Suppressor macrophage treated with lipopolysaccharide for 4 hours (primary cell): ENCODE measurements at places on chromosomes 3 and 15.

DNA sequence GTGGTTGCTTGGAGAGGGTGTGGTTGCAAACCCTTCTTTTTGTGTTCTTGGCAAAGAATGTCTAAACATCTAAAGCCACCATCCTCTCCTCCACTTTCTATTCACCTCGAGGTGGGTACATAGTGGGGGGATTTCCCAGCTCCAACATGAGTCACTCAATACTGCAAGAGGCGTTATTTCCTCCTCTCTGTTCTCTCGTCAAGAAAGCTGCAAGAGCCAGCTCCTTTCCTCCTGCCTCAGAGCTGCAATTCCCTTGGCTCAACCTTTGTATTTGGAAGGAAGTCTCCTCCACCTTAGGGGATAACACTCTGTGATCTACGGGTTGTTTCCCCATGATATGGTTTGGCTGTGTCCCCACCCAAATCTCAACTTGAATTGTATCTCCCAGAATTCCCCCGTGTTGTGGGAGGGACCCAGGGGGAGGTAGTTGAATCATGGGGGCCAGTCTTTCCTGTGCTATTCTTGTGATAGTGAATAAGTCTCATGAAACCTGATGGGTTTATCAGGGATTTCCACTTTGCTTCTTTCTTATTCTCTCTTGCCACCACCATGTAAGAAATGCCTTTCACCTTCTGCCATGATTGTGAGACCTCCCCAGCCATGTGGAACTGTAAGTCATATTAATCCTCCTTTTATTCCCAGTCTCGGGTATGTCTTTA is 138.4 kb downstream of the PLCL2 start:
- peak; percentile 78 for DNase-seq

DNA sequence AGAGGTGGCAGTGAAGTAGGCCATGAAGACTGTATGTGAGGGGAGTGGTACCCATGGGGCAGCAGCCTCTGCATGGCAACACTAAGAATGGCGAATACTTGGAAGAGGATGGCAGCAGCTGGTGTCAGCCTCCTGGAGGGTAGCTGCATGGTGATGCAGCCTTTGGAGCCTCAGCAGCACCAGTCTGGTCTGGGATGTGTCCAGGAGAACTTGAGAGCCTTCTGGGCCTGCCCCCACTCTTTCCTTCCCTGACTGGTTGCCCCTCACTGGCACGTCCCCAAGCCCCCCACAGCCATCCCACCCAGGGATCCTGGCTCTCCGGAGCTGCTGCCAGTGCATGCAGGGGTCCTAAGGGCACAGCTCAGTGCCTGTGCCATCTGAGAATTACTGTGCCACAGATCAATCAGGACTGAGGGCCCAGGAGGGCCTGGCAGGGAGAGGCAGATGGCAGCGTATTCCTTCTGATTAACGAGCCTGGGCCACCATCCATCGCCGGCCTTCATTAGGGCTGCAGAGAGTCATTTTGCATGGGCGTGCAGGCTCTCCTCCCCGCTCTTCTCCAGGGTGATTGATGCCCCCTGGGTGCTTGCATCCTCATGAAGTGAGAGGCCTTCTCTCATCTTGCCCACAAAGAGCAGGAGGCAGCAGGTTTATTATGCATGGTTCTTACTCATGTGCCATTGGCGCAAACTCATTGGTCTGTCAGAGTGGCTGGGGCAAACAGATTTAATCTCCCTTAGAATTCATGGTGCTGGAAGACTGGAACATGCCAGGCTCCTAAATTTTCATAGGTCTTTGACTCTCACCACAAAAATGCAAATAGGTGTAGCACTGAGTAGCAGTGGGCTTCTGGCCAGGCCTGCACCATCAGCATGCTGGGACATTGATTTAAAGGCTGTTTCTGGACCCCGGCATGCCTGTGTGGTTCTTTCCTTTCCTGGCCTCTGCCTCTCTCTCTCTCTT is 116.8 kb downstream of the EPHB1 start:
- no peak for DNase-seq

DNA sequence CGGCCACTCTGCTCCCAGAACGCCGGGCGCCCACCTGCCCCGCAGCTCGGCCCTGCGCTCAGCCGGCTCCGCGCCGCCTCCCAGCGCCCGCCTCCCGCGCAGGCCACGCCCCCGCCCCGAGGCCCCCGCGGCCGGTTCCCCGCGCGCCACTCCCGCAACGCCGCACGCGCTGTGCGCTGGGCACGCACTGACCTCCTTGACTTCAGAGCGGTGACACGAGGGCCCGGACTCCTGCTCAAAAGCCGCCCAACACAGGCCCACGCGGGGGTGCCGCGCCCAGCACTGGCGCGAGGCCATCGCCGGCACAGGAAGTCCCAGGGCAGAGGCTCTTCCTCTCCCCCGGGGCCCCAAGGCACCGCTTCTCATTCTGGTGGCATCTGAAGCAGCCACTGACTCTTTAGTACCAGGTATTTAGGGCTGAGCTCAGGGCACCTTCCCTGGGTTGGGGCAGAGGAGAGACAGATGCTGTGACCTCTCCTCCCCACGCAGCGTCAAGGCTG is 12.4 kb downstream of the TNK2 start:
- DNase-seq = peak; percentile 72

DNA sequence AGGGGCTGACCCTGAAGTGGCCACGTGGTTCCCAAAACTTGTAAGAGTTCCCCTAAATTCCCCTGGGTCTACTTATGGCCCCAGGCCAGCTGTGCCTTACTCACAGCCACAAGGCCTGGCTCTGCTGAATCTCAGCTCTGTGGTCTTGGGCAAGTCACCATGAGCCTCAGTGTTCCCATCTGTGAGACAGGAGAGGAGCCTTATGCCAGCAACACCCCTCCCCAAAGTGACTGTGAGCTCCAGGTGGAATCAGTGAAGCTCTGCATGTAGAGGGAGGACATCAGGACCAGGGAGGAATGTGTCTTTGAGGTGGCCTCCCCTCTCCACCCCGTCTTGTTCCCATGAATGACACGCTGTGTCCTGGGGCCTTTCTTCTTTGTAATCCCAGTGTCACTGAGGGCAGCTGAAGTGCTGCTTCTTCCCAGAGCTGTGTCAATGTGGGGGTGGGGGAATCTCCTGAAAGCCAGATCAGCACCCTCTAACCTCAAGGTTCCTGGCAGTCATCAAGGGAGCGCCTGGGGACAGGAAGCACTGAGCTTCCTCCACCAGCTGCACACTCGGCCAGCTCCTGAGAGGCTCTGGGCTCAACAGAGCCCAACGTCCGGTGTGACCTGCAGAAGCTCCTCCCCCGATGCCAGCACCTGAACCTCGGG is 258.9 kb downstream of the UACA start:
- peak; percentile 94 for DNase-seq

GRCh38 chr3:128257632-128258031 is 104.4 kb downstream of the EEFSEC start:
- no peak for DNase-seq

GRCh38 chr3:133825969-133826727 is 20.5 kb downstream of the SRPRB start:
- DNase-seq = no peak

DNA sequence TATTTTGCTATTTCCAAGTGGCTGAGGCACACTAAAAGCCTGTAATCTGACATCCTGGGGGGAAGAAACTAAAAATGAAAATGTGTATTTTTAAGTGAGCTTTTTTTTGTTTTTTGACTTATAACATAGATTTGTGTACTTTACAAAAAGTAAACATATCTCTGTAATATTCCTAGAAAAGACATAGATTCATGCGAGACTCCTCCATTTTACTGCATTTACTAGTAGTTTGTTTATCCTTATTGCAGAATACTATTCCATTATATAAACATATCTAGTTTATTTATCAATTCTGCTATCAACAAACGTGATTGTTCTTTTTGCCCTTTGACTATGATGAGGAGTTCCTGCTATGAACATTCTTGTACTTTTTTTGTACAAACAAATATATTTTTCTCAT is 67.8 kb upstream of the PLSCR5 start:
- DNase-seq = no peak

- no peak for DNase-seq
These were observed 413.4 kb upstream of the CFAP20DC start for GRCh38 chr3:59463253-59463652.

GRCh38 chr15:69841113-69841828 is 256.4 kb downstream of the TLE3 start:
- DNase-seq = no peak
